Tibial artery (tissue), 4 donors: ENCODE measurements at places on chromosomes 4 and X.

DNA sequence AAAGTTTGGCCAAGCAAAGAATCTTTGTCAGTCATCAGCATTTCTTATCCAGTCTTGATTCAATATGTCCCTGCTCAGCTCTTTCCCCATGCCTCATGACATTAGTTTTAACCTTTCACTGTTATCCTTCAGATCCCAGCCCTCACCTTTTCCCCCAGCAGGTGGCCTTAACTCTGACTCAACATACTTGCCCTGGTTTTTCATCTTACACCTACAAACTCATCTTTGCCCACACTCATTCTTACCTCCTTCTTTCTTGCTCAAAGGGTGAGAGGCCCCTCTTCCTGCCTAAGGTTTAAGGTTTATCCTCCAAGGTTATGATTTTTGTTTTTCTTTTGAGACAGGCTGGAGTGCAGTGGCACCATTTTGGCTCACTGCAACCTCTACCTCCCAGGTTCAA, 10.6 kb upstream of the ANXA5 start:
- DNase-seq: no peak

DNA sequence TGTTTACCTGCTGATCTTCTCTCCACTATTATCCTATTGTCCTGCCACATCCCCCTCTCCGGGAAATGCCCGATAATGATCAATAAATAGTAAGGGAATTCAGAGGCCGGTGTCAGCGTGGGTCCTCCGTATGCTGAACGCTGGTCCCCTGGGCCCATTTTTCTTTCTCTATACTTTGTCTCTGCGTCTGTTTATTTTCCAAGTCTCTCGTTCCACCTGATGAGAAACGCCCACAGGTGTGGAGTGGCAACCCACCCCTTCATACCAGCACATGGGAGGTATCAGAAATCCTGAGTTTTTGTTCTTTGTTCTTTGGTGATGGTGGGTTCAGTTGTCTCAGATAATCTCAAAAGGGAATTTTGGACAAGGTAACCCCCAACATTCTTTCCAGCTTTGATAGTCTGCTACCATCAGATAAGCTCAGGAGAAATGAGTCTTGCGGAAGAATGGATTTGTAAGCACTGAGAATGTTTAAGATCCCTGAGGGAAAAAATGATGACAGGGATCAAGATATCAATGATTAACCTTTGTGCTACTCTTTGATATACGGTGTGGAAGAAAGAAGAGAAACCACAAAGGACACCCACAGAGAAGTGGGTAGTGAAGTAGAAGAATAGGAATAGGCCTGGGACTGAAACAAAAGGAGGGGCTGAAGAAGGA, 117.9 kb downstream of the CEP44 start:
- no peak for DNase-seq

- no peak for DNase-seq
Observed at GRCh38 chr4:168757500-168757899, 252.6 kb downstream of the CBR4 start.

DNA sequence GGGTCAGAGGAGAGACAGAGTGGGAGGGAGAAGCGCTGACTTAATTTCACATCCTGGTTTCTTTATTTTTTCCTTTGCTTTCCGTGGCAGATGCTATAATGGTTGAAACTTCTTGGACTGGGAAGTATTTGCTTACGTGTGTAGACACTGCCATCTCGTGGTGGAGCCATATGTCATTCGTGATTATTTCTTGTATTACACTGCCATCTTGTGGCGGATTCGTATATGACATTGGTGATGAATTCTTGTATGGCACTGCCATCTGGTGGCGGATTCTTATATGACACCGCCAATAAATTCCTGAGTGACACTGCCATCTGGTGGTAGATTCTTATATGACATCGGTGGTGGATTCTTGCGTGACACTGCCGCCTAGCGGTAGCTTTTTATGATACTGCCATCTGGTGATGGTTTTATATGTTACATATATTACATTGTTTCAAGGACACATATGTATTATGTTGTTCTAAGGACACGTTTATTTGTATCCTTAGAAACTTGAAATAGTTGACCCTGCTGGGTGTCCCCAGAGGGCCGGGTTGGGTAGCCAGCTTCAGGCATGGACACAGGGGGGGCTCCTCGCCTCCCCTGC, 37.3 kb upstream of the CLCN4 start:
- DNase-seq: no peak
